ENCODE measurements at places on chromosomes 2 and 18.

GRCh38 chr2:192236136-192236535, 41.4 kb upstream of the TMEFF2 start:
- DNase-seq: no peak

DNA sequence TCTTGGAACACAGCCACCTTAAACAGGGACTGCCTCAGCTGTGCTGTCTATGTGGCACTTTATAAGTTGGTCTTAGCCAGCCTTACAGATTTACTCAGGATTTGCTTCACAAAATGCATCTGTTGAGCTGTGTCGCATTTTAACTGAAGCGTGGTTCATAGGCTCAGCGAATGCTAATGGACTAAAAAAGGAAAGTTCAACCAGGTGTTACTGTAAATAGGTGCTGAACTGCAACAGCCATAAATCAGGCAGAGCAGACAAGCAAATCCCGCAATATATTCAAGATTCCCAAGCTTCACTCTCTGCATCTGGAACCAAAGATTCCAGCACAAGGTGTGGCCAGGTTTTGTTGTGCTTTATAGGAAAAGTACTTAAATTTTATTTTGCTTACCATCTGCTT, 130.0 kb downstream of the EPHA4 start:
- DNase-seq: no peak

DNA sequence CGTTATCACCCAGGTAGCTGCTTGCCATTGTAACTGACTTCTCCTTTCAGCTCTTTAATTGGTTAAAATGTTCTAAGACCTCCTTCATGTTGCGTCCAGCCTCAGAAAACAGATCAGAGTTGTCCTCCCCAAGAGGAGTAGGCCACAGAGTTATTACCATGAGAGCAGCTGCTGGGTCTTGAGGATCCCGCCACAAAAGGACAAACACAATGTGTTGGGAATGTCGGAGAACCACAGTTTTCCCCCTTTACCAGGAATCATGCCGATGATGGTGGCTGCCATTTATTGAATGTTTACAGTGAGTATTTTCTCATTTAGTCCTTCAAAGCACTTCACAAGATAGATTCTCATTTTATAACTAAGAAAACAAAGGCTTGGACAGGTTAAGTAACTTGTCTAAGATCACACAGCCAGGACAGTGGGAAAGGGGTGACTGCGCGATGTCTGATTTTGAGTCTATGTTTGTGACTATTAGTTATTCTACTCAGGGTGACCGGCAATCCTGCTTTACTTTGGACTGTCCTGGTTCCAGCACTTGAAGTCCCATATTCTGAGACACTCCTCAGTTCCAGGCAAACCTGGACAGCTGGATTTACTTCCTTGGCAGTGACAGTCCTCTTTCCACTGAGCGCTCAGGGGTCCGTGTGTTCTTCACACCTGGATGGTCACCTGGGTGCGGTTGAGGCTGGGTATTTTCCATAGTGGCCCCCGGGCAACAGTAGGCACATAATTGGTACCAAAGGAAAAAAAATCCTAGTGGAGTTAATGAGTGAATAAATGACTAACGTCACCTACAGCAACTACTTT, 93.6 kb downstream of the LIPG start:
- no peak for DNase-seq

DNA sequence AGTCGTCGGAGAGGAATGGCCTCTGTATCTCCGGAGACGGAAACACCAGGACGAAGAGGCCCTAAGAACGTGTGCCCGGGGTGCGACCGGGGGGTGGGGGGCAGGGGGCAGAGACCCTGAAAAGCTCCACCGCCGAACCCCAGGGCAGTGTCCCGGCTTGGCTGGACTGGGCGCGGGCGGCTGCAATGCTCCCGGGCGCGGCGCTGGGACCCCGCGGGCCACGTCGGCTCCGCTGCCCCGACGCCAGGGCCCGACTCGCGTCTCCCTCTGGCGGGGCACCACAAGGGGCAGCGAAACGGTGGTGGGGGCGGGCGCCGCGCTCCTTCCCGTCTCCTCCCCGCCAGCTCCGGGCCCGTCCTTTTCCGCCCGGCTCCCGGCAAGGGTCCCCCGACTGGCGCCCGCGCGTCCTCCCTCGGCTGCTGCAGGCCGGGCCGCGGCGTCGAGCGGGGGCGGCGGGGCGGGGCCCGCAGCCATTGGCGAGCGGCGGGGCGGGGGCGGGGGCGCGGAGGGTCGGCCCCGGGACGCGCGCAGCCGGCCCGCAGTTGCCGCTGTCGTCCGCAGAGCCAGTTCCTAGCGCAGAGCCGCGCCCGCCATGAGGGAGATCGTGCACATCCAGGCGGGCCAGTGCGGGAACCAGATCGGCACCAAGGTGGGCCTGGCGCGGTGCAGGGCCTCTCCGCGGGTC, at the start of gene TUBB6:
Gene TUBB6 (plus strand): TSS at position 541 of the 685 bp plus-strand sequence. CDS start 52 bp downstream, at position 593.
- no peak for DNase-seq

DNA sequence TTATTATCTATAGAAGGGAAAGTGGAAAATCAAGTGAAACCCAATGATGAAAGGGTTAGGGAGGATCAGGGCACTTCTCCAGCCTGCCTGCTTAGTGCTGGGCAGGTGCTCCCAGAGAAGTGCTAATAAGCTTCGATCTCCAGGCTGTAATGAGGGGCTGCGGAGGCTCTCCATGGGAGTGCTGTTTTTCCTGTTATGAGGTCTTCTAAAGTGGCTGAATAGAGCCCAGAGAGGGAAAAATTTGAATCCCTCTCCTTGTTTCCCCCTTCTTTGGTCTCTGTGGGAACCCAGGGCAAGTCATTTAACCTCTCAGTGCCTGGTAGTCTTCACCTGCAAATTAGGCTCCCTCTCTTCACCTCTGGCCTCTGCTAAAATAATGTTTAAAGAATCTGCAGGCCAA, 351.7 kb upstream of the DCC start:
- DNase-seq: no peak
